ENCODE measurements at places on chromosomes 2 and 18.

DNA sequence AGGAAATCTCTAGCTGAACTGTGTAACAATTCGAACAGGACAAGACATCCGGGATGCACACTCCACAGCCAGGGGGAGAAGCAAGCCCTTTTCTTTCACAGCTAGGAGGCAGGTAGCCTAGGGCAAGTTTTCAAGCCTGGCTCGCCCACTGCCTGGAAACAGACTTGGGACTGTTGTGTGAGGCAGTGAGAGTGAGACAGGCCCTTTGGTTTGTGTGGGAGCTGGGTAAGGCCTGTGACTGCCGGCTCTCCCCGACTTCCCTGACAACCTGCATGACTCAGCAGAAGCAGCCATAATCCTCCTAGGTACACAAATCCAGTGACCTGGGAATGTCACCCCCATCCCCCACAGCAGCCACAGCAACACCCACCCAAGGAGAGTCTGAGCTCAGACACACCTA, 179.7 kb downstream of the WDPCP start:
- DNase-seq, result no peak

DNA sequence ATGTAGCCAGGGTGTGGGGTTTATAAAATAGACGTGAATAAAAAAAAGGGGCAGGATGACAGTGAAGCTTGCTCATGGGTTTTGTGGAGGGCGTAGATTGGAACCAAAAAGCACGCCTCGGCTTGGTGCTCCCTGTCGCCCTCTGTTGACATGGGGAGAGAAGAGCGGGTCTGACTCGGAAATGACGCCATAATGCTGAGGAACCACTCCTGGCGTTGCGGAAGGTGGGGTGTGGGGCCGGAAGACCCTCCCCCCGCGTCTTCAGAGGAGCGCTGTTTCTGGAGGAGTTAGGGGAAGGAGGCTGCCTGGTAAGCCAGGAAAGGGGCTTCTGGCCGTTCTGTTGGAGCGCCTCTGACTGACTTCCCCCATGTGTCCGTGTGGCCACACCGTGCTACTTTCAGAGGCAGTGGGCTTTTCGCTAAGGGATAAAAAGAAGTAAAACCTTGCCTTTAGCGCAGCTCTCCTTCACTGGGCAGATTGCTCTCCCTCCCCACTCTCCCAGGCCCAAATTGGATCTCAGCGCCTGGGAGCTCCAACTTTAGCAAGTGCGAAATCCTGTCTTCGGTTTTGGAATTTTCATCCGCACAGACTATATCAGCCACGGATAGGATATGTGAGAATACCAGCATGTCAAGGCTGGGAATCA, 42.8 kb downstream of the PLEKHA3 start:
- peak; percentile 89 for DNase-seq

DNA sequence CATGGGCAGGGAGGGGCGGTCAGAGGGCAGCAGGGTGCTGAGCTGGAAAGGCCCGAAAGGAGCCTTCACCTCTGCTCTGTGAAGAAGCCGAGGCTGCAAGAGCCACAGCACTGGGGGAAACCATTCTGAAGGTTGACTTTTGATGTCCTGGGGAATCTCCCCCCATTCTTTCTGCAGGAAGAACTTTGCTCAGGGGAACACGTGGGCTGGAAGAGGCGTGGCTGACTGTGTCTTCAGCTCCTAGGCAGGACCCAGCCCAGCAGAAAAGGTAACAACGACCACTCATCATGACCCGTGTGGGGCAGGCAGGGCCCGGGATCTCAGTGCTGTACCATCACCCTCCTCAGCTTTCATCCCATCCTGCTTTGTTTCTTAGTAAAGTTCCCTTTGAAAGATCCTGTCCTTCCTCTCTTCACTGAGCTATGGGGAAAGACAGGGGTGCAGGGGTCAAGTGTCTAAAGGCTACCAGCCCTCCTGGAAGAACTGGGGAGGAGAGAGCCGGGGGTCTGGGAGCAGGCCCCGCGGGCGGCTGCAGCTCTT, 312.7 kb downstream of the CELF4 start:
- no peak for DNase-seq

DNA sequence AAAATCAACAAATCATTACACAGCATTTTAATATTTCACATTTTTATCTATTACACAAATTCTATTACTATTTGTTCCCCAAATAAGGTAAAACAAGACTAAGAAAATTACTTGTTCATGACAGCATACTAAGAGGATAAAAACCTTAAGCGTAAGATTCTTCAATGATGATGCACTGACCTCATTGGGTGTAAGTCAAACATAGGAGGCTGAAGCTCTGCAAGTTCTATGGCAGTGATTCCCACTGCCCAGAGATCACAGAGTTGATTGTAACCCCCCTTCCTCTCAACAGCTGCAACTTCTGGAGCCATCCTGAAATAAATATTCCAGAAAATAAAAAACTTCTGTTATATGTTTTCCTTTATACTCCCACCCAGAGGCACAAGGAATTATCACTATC, 82.2 kb upstream of the CDKL4 start:
- DNase-seq, result no peak

DNA sequence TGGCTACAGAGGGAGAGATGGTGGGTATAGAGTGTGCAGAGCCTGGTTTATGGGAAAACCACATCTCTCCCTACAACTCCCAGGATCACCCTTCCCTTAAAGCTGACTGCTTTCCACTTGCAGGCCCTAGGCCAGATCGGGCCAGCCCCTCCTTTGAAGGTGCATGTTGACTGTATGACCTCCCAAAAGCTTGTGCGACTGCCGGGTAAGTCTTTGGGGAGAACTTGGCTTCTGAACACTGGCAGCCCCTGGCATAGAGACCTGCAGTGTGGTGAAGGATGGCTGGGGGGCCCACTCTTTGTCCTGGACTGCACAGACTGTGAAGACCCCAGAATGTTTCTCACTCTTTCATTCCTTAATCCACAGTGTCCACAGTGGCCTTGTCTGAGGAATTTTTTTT, 19.5 kb downstream of the CAD start:
- DNase-seq, result no peak

GRCh38 chr18:48154828-48155227, 224.4 kb upstream of the SMAD2 start:
- no peak for DNase-seq

- no peak for DNase-seq
These were observed 728 bp downstream of the FAM168B start for GRCh38 chr2:131092458-131093005.

All from LoVo (cell line).